Glutamatergic neuron (in vitro differentiated cells): ENCODE measurements at places on chromosomes 6 and 20.

DNA sequence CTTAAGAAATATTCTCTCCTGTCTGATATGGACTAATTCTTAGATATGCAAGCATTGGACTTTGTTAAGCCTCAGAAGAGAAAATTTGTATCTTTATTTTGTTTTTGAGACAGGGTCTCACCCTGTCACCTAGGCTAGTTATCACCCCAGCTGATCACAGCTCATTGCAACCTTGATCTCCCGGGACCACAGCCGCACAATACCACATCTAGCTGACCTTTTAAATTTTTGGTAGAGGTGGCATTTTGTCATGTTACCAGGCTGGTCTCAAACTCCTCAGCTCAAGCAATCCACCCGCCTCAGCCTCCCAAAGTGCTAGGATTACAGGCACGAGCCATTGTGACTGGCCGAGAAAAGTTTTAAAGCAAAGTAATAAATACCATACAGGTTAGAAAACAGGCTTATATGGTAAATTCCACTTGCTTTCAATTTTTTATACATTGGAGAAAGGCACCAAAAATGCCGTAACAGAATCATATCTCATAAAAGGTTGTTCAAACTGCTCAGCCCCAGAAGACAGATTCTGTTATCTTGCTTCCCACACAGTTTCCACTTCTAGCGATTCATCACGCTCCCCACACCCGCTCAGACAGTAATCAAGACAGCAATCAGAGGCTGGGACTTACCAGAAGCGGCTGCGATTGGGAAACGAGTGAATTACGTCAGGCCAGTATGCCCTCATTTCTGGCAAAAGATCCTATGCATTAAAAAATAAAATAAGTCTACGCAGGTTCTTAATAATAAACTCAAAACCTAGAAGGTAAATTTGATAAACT lies 13.8 kb downstream of the RNASET2 start:
- DNase-seq: no peak

GRCh38 chr6:22519237-22519636 lies 50.1 kb upstream of the HDGFL1 start:
- no peak for DNase-seq

GRCh38 chr6:21202521-21202920 lies 391.0 kb upstream of the SOX4 start:
- DNase-seq: no peak

- DNase-seq: no peak
These were observed 69.1 kb upstream of the ADTRP start for GRCh38 chr6:11847515-11848345.

GRCh38 chr20:62823688-62824475 lies 7.0 kb downstream of the COL9A3 start:
- no peak for DNase-seq

- no peak for DNase-seq
These were observed 24.5 kb downstream of the DHX35 start for GRCh38 chr20:38986663-38987062.

DNA sequence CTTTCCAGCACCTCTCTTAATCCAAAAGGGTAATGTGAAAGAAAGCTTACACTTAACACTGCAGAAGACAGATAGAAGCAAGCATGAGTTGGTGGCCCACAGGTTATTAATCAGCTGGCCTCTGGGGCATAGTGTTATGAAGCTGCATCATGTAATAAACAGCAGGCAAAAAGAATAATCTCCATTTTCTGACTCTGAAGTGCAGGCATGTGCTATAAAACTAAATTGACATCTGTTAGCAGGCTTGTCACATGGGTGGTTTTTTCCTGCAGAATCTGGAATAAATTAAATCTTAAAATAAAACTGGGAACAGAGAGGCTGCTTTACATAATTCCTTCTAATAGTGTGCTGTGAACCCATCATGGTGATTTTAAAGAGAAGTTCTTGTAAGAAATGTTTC lies 73.3 kb downstream of the METTL24 start:
- DNase-seq: no peak

- DNase-seq: no peak
These were observed 111.1 kb upstream of the UFL1 start for GRCh38 chr6:96410467-96410866.

DNA sequence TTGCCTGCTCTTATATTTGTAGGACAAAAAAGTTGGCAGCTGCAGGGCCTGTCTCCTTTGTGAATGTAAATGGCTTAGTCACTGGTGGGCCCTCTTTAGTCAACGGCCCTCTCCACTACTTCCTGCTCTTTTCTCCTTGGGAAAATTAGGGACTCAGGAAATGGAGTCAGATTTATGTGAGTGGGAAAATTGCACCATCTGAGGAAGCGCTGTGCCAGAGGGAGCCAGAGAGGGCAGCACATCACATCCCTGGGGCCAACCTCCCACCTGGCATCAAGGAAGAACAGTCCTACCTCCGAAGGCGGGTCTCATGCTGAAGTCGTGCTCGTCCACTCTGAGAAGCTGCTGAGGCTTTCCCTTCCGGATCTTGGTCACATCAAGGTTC lies 15.6 kb downstream of the GABRR2 start:
- no peak for DNase-seq

DNA sequence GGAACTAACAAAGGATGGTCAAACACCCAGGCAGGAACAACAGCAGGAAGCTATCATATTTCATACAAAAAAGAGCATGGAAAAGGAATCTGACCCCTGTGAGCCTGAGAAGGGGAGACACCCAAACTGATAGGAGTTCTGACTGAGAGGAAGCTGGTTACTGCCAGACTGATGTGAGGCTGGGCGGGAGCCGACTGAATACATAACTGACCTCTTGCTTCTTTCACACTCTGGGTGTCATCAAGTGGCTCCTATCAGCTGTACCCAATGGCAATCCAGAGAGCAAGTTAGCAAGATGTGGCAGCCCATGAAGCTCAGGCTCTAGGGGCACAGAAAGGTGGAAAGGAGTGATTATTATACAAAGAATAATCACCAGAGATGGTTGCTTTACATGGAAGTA lies 795.1 kb upstream of the HS3ST5 start:
- no peak for DNase-seq

DNA sequence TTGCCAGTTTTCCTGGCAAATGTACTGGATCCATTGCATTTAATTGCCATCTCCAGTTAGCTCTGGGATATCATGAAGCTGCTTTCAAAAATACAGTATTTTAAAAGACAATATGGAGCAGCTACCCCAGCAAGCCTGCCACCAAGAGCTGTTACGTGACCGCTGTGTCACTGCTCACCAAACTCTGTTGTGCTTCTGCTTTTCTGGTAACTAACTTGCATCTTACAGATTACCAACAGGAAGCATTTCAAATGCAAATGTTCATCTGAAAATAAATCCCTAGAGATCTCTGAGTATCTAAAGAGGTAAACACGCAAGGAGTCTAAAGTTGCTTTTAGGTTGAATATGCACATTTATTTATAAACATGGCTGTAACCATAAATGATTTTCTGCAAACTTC lies 1008.3 kb downstream of the KIF16B start:
- no peak for DNase-seq

- no peak for DNase-seq
These were observed 182.8 kb upstream of the FOXQ1 start for GRCh38 chr6:1129131-1129530.

- no peak for DNase-seq
These were observed 29.0 kb downstream of the HFE start for GRCh38 chr6:26116267-26116666.
